Amniotic epithelial cell (primary cell): ENCODE measurements at places on chromosomes 5 and 9.
A peak's percentile ranks its signal among the peaks of the same experiment; 100 is the strongest.

DNA sequence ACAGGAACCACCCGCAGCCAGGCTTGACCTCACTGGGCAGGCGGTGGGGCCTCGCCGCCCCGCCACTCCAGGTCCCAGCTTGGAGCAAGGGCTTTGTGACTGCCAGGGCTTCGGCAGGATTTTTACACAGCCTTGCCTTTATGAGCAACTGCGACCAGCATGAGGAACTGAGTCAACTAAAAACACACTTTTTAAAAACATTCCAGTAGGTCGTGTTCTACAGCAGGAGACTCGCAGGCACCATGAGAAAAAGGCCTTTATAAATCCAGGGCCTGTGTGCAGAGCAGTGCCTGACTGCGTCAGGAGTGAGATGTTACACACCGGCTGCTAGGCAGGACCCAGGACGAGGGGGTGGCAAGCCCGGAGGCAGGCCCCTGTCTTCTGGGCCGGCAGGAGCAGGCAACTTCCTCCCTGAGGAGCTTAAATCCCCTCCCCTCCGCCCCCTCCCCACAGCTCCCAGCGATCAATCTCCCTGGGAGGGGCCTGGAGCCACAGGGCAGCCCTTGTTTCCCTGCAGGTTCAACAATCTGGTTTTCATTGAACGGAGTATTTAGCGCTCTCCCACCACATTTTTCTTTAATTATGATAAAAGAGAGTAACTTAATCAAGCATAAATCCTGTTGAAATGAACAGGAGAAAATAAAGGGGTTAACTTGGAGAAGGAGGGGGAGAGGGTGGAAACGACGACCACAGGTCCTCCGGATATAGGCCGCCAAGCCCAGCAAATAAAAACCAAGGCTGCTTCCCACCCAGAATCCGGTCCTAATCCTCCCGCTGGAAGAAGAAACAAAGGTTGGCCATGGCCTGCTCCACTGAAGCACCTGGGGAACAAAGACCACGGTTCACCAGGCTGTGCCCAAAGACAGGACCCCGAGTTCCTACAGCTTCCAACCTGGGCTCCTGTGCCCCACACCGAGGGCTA, 92.5 kb downstream of the ROR2 start:
- DNase-seq: peak; percentile 45

- DNase-seq: peak; percentile 44
These were observed 105.3 kb downstream of the SLIT3 start for GRCh38 chr5:169195601-169196000.

- no peak for DNase-seq
These were observed 101.6 kb upstream of the SPRY4 start for GRCh38 chr5:142426129-142427014.

DNA sequence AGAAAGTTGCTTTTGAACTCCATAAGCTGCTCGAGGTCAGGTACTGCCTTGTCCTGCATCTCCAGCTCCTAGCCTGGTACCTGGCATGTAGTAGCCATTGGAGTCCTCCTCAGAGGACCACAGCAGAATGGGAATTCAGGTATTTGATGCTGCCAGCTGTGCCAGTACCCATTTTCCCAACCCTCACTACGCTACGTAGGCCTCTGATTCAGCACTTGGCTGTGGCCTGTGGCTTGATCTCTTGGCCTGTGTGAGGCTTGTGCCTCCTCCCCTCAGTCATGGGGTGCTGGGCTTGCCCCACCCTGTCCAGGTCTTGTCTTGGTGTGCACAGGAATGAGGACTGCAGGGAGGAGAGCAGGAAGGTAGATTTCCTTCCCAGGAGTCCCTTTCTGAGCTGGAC, 11.8 kb downstream of the OTULIN start:
- DNase-seq: peak; percentile 75

DNA sequence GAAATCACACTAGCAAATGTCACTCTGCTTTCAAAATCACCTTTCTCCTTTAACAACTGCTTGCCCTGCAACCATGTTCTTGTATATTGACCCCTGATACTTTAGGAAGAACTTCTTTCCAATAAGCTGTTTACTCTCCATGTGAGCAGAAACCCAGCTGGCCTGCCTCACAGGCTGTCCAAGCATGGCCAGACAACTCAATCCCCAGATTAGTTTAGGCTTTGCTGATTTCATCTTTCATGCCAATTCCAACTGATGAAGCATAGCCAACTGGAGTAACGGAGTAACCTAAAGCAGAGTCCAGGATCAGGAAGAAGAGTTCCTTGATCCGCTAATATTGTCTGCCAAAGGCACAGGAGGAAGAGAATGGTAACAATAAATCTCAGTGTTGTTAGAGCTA, 56.7 kb upstream of the HTR1A start:
- no peak for DNase-seq

GRCh38 chr5:119360905-119361593, 5.2 kb downstream of the TNFAIP8 start:
- DNase-seq: peak; percentile 91

GRCh38 chr5:73151766-73152410, 21.1 kb upstream of the TMEM174 start:
- no peak for DNase-seq

- no peak for DNase-seq
These were observed 388 bp upstream of the MED10 start for GRCh38 chr5:6378766-6379103.

- peak; percentile 52 for DNase-seq
These were observed 120.7 kb downstream of the PBX3 start for GRCh38 chr9:125867751-125868415.

DNA sequence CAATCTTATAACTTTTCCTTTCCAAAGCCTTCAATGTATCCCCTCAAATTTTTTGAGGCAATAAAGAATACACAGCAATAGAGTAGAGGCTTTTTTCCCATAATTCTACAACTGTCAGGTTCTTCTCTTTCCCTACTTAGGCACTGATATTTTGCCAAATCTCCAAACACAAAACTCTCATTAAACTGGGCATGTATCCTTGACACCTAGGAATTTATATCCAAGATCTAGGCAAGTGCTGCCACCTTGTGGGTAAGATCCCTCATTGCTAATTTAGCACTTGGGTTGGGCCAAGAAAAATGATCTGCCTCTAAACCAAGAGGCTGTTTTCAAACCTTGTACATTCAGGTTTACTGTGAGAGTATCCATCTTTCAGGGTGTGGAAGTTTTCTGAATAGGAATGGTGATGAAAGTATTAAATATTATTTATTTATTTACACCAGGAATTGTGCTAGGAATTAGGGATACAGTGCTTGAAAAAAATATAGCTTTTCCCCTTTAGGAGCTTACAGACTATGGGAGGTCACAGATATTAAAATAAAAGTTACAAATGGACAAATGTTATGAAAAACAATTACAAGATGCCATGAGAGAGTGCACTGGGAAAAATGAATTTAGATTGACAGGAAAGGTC, 17.6 kb downstream of the TSTD2 start:
- DNase-seq: peak; percentile 51

- DNase-seq: no peak
These were observed 58.8 kb upstream of the TGFBR1 start for GRCh38 chr9:99046068-99046467.

- DNase-seq: no peak
These were observed 718.8 kb downstream of the BRINP1 start for GRCh38 chr9:118650417-118650816.

DNA sequence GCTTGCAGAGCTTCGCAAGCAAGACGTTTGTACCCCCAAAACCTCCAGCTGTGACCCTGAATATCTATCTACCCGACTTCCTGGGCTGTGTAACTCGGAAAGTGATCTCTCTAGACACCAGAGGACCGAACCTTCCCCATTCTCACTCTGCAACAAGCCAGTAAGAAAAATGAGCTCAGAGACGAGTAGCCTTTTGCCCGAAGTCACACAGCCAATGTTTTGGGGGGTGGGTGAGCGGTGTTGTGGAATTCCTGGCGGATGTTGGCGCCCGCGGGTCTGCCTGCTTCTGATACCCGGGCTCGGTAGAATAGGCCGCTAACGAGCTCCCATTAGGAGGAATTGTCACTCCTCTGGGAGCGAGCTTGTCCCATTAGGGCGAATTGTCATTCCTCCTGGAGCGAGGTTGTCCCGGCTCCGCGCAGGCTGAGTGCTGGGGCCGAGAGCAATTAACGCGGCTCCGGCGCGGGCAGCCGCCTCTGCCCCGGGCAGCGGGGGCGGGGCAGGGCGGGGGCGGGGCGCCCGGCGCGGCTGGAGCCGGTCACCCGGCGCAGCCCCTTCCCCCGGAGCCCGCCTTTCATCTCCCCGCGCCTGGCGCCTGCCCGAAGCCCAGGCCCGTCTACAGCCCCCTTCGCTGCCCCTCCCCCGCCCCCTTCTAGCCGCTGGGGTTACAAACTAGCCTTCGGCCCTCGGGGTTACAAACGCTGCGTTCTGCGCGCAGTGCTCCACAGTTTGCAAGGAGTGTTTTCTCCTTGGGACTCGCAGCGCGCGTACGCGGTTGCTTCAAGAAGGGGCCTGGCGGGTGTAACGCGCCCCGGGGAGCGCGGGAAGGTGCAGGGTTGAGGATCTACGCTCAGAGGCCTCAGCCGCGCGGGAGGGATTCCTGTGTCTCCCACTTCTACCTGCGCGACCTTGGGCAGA, 3.5 kb upstream of the MSX2 start:
- DNase-seq: no peak

GRCh38 chr5:138110266-138110963, 26.6 kb downstream of the WNT8A start:
- DNase-seq: no peak

DNA sequence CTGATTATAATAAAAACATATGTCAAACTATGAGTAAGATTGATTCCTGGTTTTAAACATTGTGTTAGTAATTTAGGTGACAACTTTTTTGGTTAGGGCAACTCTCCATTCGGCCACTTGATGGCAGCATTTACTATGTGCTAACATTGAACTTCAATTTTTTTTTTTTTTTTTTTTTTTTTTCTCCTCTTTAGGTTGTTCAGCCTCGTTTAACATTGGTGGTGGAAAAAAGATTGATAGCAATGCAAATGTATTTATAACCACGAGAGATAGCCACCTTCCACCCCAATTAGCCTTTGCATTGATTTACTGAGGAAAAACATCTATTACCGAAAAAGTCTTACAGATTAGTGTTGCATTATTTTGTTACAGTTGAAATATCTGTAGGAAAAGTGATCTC, 159.1 kb downstream of the CSNK1G3 start:
- peak; percentile 35 for DNase-seq

- DNase-seq: no peak
These were observed 10.9 kb upstream of the DOLPP1 start for GRCh38 chr9:129069862-129070641.

DNA sequence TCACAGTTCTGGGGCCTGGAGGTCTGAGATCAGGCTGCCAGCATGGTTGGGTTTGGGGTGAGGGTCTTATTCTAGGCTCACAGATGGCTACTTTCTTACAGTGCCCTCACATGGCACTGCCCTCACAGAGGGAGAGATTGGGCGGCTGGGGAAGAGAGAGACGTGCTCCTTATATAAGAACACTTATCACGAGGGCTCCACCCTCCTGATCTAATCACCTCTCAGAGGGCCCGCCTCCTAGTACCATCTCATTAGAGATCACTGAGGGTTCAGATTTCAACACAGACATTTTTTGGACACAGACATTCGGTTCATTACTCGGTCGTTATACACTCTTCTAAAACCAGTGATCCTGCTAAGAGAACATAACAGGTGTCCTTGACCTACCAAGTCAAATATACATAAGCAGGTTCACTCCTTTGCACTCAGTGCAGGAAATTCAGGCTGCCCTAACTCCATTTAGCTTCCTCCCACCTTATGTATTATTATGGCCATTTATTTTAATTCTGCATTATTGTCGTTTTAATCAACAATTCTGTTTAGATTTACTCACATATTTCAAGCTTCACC, 121.7 kb downstream of the ICE1 start:
- DNase-seq: no peak

- no peak for DNase-seq
These were observed 147.6 kb upstream of the SV2C start for GRCh38 chr5:75935572-75935971.

GRCh38 chr9:137797206-137798120, 80.1 kb upstream of the CACNA1B start:
- DNase-seq: no peak

DNA sequence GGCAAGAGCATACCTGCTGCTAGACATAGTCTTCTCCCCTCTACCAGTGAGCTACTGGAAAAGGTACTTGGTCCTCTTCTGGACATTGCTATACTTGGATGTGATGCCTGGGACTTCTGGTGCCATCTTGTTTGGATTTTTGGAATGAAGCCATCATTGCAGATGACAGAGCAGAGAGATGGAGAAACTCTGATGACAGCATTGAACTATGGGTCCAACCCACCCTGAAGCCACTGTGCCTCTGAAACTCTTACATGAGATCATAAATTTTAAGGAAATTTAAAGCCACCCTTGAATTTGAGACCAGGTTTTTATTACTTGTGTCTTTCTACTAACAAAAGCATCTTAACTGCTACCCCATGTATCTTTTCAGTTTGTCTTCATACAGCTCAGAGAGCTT, 151.1 kb upstream of the SMIM23 start:
- DNase-seq: no peak

DNA sequence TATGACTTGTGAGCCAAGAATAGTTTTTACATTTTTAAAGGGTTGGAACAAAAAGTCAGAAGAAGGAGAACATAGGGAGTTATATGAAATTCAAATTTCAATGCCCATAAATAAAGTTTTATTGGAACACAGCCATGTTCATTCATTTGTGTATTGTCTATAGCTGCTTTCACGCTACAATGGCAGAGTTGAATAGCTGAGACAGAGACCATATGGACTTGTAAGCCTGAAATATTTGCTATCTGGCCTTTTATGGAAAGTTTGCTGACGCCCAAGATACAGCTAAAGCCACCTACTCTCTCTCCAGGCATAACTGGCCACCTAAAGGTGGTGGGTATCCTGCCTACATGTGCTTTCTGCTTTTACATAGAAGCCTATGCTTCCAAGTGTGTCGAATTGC, 10.9 kb downstream of the DAB2IP start:
- DNase-seq: no peak

GRCh38 chr9:133437753-133438531, 15.8 kb downstream of the ADAMTS13 start:
- no peak for DNase-seq

DNA sequence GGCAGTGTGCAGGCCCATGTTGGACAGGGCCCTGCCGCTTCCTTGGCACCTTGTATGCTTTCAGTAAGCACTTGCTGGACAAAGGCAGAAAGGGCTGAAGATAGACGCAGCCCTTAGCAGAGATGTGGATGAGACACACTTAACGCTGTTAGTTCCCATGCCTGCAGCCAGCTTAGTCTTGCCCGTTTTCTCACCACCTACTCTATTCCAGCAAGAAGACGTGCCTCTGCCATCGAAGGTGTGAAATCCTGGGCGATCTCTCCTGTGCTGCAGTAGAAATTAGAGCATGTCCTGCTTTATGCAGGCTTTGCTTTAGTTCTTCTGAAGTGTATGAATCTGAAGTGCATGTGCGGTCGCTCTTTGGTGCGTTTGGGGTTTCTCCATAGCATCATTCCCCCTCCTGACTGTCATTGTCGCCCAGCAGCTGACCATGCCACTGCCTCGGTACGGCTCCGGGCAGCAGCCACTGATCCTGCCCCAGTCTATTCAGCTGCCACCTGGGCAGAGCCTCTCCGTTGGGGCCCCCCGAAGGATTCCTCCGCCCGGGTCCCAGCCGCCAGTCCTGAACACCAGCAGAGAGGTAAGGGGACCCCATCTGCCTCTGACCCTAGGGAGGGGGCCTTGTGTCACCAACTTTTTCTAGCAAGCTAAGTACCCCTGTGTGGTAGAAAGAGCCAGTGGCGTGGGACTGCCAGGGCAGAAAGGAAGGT, 11.6 kb upstream of the POMT1 start:
- DNase-seq: no peak

- DNase-seq: peak; percentile 6
These were observed 18.9 kb downstream of the CLPTM1L start for GRCh38 chr5:1325870-1326531.
